ENCODE measurements at places on chromosomes 12 and 14.
A peak's percentile ranks its signal among the peaks of the same experiment; 100 is the strongest.

- DNase-seq: no peak
Observed at GRCh38 chr14:104932676-104933631, 8.3 kb downstream of the PLD4 start.

- DNase-seq: no peak
Observed at GRCh38 chr14:22039938-22040780, 366.5 kb upstream of the OR4E1 start.

DNA sequence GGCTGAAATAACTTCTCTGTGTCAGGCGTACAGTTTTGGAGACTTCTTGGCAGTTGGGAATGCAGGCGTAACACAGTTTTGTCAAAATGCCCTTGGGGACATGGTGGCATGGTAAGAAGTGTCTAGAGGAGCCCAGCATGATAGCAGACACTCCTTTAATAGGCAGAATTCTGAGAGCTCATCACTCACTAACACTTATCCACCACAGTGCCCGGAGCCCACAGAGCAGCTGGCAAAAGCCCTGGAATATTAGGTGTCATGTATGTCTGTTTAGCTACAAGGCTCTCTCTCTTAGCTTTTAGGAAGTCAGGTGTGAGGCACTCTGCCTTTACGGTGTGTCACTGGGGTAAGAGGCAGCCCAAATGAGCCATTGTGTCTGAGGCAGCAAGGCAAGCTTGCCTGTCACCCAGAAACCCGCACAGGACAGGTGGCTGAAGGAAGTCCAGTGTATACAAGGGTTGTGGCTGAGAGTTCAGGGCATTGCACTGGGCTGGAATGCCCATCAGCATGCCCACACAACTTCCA, 96.3 kb downstream of the ESRRB start:
- DNase-seq: no peak

DNA sequence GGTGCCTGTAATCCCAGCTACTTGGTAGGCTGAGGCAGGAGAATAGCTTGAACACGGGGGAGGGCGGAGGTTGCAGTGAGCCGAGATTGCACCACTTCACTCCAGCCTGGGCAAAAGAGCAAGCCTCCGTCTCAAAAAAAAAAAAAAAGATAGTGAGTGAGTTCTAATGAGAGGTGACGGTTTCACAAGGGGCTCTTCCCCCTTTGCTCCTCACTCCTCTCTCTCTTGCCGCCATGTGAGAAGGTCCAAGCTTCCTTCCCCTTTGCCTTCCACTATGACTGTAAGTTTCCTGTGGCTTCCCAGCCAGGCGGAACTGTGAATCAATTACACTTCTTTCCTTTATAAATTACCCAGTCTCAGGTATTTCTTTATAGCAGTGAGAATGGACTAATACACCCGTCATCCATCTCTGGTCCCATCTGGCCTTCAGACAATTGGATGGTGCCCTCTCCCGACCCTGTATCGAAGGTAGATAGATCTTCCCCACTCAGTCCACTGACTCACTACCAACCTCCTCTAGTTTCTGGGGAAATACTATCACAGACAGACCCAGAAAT, 27.0 kb upstream of the RCOR1 start:
- DNase-seq: no peak

DNA sequence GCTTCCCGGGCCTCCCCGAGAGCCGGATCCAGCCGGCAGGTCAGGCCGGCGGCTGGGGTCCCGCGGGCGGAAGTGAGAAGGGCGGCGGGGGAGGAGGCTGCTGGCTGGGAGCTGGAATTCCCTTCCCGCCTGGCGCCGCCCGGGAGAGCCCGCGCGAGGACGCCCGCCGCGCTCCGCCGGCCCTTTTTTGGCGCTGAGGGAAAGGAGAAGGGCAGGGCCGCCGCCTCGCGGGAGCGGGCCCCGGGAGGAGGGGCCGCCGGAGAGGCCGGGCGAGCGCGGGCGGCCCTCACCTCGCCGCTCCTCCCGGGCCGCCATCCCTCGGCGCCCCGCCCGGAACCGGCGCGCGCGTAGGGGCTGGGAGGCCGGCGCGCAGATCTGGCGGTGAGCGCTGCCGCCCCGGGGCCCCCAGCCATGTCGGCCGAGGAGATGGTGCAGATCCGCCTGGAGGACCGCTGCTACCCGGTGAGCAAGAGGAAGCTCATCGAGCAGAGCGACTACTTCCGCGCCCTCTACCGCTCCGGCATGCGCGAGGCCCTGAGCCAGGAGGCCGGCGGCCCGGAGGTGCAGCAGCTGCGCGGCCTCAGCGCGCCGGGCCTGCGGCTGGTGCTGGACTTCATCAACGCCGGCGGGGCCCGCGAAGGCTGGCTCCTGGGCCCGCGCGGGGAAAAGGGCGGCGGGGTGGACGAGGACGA, at the start of the genes KLHL42 and MANSC4:
Gene KLHL42, plus strand, starts transcription at position 314 of the 692 bp plus-strand sequence. Its CDS starts 98 bp downstream, at position 412.
Gene MANSC4, minus strand, starts transcription at position 317 of the 692 bp plus-strand sequence. CDS start 8,960 bp downstream, outside the sequence.
- DNase-seq: no peak

DNA sequence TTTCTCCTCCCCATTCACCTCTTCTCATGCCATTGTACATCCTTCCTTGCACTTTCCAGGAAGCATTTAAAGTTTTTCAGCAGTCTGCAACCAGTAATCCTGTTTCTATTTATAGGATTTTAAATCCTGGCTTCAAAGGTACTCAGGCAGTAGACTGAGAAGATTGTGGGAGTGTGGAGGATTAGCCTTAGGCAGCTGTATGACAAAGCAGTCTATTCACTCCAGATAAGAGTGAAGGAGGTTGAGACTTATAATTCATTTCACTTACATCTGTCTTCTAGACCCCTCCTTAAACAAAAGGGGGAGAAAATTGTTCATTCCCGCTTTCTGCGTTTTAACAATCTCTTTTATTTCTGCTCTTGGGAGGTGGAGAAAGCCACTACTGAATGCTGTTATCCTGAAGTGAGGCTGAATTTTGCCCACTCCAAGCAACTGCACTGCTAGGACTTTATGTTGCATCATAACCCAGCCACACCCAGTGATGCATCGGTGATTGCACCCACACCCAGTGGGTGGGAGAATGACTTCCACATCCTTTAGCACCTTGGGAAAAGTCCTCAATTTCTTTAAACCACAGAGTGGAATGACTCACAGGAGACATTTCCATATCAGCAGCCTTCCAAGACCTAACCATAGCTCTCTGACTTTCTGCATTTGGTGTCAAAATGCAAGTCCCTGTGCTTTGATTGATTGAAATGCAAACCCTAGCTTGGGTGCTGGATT, 382.5 kb upstream of the ATP2B1 start:
- DNase-seq: peak; percentile 80

- DNase-seq: no peak
Observed at GRCh38 chr12:94594443-94594825, 55.9 kb downstream of the TMCC3 start.

Measured in keratinocyte (primary cell).